ENCODE measurements at places on chromosomes 5 and 9.

GRCh38 chr9:71761938-71762353 lies 6.4 kb downstream of the CEMIP2 start:
- DNase-seq: no peak

DNA sequence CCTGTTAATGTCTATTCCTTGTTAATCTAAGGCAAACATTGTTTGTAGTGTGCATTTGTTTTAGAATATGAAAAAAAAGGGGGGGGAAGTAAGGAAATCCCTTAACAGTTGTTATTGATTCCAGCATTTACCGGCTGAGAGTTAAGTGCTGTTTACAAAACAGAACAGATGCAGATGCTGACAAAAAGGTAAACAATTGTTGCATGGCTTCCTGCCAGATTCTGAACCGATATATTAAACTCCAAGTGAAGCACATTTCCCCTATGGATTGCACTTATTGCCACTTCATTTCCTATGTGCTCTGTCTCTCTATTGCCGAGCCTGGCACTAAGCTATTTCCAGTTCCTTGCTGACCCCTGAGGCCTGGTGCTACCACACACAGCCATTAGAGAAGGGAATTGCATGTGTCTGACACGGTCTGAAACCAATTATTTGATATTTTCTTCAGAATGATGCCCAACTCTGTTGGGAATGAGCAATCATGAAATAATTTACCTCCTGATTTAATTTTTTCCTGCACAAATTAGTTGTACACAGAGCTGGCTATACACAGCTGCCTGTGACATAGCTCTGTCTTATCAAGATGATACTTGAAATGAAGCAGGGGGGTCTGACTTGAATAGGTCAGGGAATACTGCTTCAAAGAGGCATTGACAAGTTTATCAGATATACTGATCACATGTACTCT lies 109.8 kb downstream of the KIAA0825 start:
- DNase-seq: no peak

DNA sequence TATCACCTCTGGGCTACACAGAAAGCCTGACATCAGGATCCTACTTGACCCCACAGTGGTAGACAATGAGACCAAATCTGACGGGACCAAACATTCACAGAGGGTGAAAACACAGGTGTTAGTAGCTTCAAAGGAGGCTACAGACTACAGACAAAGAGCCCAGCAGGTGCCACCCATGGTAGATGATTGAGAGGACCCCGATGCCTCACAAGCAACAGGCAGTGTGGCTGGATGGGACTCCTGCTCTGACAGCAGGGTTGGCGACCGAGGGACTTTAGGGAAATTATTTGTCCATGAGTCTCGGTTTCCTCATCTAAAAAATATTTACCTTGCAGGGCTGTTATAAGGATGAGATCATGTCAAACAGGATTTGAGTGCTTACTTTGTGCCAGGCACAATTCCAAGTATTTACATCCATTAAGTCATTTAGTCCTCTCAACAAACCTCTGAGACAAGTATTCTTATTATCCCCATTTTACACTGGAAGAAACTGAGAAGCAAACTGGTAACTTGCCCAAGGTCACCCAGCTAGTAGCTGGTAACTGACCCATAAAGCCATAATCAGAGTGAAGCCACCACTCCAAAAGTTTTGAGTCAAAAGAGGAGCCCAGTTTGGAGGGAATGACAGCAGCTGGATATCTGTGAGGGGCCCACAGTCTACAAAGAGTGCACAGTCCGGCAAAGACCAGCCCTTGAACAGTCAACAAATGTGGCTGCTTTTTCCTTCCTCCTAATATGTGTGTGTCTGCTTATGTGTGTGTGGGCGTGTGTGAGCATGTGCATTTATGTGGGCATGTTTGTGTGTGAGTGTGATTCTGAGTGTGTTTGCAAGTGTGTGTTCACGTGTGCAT lies 502.0 kb downstream of the BNC2 start:
- no peak for DNase-seq

DNA sequence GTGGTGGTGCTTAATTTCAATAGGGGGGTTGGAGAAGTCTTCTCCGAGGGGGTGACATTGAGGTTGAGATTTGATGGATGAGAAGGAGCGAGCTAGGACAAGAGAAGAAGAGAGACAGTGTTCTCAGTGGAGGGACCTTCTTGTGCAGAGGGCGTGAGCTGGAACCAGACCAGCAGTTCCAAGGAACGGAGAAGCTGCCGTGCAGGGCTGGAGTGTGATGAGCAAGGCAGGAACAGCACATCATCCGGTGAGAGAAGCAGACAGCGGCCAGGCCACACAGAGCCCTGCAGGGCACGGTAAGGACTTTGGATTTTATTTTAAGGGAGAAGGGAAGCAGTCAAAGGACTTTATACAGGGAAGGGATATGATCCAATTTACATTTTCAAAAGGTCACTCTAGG lies 206.9 kb downstream of the MELK start:
- DNase-seq: no peak

DNA sequence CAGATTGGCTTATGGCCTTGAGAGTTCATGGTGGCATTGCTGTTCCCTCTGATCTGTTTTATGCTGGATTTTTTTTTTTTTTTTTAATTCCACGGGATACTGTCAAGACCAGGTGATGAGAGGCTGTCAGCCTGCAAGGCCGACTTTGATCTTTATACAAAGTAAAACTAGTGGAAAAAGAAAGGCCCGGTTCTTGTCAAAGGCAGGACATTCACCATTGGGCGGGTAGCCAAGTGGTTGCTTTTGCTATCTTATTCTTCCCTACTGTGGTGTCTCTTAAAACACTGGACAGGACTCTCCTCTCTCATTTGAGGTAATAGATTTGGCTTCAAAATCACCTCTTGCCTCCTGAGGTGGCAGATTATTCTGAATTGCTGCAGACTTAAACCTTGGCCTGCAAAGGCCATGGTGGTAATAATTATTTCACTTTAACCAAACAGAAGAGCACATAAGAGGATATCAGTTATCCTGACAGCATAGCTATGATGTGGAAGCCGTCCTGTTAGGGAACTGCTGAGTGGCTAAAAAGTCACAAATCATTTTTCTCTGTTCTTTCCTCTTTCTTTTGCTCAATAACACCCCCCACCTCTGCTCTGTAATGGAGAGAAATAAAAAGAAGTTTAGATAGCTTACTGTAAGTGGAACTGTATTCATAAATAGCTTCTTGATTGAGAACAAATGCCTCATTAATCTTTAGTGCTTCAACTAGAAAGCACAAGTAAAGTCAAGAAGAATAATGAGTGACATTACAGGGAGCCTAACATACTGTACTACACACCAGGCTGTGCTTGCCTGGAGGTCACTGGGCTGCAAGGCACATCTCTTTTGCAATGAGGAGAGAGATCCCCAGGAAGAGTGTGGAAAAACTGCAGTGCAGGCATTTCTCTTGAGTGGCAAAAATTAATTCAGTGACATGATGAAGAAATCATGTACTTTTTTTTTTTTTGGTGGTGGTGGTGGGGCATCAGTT lies 275.6 kb downstream of the KDM4C start:
- DNase-seq: peak; percentile 57

- DNase-seq: no peak
Measured at GRCh38 chr9:2260417-2261306, 245.5 kb downstream of the SMARCA2 start.

DNA sequence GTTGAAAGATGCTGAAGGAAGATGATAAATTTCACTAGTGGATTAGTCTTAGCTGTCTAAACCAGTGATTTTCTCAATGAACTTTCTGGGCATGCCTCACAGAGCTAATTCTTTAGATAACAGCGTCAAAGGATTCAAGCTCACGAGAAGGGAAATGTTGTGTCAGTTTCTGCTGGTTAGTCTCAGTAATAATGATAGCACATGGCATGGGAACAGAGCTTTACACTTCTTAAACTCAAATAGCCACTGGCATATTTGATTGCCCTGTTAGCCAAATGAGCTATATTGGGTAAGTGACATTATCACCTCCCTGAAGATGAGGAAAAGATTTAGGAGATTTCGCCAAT lies 139.3 kb upstream of the NR3C1 start:
- no peak for DNase-seq

GRCh38 chr9:109551651-109552050 lies 53.5 kb upstream of the PTPN3 start:
- no peak for DNase-seq

- DNase-seq: peak; percentile 4
Measured at GRCh38 chr5:64632251-64632650, 58.1 kb upstream of the SHISAL2B start.

- no peak for DNase-seq
Measured at GRCh38 chr5:151632524-151632923, 41.4 kb upstream of the FAT2 start.

- DNase-seq: no peak
Measured at GRCh38 chr5:134503088-134503936, 22.2 kb upstream of the JADE2 start.

DNA sequence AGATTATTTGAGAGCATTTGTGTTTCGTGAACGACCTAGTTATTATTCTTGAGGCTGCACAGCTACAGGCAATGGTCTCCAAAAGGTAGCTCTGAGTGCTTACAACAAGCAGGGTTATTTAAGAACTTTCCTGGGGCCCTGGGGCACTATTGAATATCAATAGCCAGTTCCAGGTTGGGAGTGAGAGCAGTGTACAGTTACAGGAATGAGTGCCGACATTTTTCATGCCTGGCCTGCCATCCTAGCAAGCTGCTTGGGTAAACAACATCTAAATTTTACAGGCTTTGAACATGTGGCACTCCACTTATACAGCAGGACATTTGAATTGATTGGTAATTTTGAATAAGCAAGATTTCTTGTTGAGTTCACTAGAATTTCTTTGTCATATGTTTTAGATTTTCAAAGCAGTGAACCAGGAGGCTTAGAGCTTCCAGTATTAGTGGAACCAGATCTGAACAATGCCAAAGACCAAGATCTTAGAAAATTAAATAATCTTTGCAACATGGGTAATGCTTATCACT lies 171.9 kb upstream of the GDNF start:
- DNase-seq: no peak

DNA sequence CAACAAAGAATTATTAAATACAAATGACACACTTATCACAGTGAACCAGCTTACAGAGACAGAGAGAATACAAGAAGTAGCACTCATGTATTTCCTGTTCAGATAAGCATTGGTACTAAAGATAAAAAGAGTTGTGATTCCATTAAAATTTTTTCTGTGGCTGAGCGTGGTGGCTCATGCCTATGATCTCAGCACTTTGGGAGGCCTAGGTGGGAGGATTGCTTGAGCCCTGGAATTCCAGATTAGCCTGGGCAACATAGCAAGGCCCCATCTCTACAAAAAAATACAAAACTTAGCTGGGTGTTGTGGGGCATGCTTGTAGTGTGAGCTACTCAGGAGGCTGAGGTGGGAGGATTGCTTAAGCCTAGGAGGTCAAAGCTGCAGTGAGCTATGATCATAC lies 32.9 kb downstream of the FCHO2 start:
- no peak for DNase-seq

DNA sequence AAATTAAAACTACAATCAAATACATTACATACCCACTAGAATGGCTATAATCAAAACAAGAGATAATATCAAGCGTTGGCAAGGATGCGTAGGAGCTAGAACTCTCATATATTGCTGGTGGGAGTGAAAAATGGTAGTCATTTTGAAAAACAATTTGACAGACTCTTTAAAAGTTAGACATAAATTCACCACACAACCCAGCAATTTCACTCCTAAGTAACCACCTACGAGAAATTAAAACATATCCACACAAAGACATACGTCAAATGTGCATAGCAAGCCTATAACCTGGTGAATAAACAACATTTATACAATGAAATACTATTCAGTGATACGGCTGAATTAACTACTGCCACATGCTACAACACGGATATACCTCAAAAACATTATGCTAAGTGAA lies 44.7 kb downstream of the GKAP1 start:
- DNase-seq: no peak

- no peak for DNase-seq
Measured at GRCh38 chr9:78383130-78383529, 86.2 kb downstream of the PSAT1 start.

DNA sequence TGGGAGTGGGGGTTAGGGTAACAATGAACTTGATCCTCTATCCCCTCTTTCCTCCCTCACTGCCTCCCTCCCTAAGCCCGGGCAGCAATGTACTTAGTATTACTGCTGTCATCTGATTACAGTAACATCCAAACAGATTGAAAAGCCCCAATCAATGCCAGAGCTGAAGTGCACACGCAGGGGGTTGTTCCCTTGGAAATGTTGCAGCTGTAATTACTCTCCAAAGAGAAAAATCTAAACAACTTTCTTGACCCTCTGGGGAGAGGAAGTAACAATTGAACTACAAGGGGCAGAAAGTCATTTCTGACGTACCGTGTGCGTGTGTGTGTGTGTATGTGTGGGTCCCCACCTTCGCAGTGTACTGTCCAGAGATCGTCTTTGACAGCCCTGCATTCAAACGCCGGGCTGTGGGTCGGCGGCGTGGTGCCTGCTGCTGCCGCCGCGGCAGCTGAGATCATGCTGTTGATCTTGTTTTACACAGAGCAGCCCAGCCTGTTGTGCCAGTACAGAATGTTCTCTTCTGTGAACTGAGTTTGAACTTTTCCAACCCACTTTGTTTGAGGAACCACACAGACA lies 66.0 kb upstream of the KLF9 start:
- peak; percentile 50 for DNase-seq

DNA sequence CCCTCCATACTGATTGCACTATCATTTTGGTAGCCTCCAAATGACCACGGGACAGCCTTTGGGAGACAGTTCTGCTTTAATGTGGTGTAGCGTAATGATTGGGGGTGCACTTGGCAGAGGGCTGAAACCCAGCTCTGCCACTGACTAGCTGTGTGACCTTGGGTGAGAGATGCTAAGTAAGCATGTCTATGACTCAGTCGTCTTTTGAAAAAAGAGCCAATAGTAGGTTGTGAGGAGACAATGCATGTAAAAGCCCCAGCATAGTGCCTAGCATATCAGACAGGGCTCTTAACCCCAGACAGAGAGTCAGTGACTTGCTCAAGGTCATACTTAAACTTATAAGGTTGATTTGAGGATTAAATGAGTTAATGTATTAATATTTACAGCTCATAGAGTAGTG lies 18.0 kb upstream of the CXCL14 start:
- no peak for DNase-seq

DNA sequence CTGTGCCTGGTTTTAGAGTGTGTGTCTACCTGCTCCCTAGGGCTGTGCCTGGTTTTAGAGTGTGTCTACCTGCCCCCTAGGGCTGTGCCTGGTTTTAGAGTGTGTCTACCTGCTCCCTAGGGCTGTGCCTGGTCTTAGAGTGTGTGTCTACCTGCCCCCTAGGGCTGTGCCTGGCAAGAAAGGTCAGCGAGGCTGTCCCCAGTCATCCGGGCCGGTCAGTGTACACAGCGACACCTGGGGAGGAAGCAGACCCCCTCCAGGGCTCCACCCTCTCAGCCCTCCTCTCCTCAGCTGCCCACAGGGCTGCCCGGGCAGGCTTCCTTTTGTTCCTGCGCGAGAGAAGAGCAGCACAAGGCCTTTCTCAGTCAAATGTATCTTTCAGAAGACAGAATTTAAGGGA lies 4.1 kb downstream of the NRARP start:
- no peak for DNase-seq
